ENCODE measurements at places on chromosomes 2 and 18.
A peak's percentile ranks its signal among the peaks of the same experiment; 100 is the strongest.

GRCh38 chr18:48902023-48902855 lies 48.5 kb downstream of the SMAD7 start:
- DNase-seq: peak; percentile 78

- DNase-seq: no peak
These were observed 35.4 kb upstream of the NABP1 start for GRCh38 chr2:191642541-191642940.

DNA sequence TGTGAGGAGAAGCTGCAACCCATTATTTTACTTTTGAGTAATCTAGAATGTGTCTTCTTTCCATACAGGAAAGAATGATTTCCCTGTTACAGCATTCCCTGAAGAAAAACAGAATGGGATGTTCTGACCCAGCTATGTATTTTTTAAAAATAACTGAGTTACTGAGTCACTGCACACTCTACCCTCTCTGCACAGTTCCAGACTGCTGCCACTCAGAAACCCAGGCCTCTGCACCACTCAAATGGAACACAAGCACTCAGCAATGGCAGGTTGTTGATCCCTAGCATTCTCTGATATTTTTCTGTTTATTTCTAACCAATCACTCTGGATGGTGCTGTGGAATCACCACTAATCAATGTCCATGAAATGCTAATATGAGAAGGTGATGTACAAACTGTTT lies 1300.0 kb upstream of the FAM98A start:
- no peak for DNase-seq

GRCh38 chr2:66665124-66665984 lies 230.4 kb downstream of the MEIS1 start:
- no peak for DNase-seq

DNA sequence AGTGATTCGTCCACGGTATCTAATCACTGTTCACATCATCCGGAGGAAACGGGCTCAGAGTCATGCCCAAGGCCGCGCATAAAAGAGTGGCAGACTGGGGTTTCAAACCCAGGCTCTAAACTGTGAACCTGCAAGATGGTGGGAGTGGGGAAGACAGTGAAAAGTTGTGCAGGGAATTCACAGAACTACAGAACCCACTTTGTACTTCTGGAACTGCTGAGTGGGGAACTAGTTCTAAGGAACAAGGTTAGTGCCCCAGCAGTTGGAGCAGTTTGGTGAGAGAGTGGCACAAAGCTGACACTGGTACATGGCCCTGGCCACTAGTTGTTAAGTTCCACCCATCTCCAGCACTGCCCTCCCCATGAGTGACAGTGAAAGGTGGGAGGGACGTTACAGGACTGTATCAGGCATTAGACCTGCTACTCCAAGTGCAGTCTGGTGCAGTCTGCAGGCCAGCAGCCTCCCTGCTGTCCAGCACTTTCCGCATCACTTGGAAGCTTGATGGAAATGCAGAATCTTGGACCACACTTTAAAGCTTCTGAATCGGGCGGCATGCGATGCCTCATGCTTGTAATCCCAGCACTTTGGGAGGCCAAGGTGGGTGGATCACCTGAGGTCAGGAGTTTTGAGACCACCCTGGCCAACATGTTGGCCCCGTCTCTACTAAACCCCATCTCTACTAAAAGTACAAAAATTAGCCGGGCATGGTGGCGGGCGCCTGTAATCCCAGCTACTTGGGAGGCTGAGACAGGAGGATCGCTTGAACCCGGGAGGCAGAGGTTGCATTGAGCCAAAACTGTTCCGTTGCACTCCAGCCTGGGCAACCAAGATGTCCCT lies 47.3 kb downstream of the C2orf42 start:
- no peak for DNase-seq

GRCh38 chr18:35971661-35972196 lies 750 bp upstream of the RMP24 start:
- peak; percentile 5 for DNase-seq

- DNase-seq: no peak
These were observed 209.2 kb downstream of the MCFD2 start for GRCh38 chr2:46706264-46706983.

DNA sequence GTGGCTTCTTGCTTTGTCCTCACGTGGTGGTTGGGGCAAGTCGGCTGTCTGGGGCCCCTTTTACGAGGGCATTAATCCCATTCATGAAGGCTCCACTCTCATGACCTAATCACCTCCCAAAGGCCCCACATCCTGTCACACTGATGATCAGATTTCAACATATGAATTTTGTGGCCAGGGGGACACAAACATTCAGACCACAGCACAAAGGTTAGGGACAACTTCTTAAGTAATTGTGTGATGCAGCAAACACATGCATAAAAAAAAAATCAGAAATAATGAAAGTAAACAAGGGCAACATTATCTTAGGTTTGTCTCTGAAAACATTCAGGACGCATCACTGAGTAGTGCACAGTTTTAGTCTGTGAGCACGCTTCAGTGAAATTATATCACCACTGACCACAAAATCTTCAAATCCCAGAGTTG lies 54.2 kb upstream of the FRZB start:
- DNase-seq: no peak

DNA sequence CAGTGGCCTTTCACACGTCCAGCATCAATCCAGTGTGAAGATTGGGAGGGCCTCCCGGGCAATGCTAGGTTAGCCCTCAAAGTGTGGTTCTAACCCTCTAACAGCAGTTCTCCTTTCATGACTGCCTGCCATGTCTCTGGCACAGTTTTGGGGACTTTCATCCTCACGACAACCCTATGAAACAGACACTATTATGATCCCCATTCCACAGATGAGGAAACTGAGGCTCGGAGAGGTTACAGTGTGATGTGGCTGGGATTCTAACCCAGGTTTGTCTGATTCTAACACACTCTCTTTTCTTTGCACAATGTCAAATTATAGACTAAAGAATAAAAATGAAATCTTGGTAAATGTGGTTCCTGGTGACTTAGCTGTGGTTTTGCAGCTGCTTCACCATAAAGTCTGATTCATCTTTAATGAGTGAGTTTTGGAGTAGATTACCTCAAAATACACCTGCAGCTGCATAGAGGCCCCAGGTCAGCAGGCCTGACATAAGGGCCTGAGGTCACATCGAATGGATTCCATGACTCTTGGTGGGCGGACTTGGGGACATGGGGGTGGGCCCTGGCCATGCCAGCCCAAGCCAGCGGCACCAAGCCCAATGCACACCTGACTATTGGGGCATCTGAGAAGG lies 214.4 kb downstream of the GLI2 start:
- no peak for DNase-seq

DNA sequence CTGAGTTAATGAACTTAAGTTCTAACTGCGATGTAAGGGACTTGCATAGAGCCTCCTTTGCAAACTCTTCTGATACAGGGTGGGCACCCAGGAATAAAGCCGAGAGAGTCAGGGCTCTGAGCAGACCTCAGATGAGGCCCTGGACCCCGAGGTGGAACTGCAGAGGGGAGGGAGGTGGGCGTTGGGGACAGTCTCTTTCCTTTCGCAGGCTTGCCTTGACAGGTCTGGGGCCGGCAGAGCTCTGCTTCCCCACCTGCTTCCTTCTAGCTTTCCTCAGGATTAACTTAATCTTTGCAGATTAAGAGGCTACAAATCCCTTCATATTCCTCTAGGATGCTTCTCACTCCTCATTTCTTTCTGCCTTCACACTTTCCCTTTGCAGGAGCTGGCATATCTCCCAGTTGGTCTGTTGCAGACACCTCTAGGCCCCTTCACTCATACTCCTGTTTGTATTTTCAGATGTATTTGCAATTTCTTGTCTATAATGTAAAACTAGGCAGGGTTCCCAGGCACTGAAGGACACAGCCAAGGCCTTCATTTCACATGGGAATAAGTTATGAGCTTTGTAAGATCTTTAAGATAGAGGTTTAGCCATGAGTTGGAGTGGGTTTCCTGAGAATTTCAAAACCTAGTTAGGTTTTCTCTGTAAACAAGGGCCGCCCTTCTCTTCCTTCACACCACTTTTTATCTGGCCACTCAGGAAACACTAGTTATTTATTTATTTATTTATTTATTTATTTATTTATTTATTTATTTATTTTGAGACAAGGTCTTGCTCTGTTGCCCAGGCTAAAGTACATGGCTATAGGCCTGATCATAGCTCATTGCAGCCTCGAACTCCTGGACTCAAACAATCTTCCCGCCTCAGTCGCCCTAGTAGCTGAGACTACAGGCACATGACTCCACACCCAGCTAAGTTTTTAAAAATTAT lies 70.9 kb downstream of the MTCL1 start:
- DNase-seq: no peak

DNA sequence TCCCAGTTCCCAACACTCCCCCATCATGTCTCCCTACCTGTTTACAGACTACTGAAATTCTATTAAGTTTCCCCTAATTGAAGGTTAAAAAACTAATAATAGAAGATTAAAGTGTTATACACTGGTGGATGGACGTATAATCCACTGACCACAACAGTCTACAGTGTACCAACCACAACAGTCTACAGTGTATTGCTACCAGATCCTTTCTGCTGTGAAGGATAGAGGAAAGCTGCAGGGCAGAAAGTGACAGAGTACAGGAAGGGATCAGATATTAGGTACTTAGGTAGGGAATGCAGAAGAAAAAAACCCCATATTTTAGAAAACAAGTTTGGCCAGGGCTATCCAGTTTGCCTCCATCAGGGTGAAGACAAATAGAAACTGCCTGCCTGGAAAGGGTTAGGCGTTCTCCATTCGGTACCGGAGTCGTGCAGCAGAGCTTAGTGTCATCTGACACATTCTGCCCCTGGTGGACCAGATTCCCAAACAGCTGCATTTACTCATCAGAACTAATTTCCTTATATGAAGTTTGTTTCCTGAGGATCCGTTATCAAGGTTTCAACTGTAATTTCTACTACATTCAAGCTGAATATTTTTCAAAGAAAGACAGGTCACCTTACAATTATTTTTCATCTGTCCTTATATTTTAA lies 49.9 kb downstream of the KLF7 start:
- DNase-seq: no peak

DNA sequence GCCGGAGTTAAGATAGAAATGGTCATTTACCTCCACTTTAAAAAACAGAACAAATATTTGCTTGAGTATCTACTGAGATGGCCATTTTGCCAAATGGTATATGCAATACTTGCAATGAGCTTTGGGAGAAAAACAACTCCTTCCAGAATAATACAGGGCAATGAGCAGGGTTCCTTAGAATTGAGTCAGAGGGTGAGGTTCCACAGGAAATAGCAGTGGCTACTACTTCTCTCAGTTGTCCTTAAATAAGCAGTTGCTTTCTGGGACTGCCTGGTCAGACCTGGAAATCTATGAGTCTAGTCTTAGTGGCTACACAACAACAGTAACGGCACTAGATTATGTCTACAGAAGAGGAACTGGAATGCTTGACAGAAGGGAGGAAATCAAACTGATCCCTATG lies 80.9 kb upstream of the CCDC85A start:
- DNase-seq: peak; percentile 26

- DNase-seq: no peak
These were observed 508.9 kb downstream of the CNTNAP5 start for GRCh38 chr2:124534028-124534427.

- no peak for DNase-seq
These were observed 335.4 kb downstream of the SLC4A3 start for GRCh38 chr2:219962801-219963200.

DNA sequence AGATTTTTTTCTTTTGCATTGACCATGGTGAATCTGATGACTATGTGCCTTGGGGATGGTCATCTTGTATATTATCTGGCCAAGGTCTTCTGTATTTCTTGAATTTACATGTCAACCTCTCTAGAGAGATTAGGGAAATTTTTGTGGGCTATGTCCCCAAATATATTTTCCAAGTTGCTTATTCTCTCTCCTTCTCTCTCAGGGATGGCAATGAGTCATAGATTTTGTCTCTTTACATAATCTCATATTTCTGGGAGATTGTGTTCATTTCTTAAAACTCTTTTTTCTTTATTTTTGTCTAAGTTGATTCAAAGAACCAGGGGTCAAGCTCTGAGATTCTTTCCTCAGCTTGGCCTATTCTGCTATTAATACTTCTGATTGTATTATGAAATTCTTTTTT lies 9.9 kb downstream of the GKN2 start:
- DNase-seq: no peak
